ENCODE measurements at places on chromosomes 5 and 9.

- DNase-seq = peak; percentile 22
These were observed 4.3 kb upstream of the IRX4 start for GRCh38 chr5:1886846-1887587.

GRCh38 chr9:125767349-125767748 lies 20.2 kb downstream of the PBX3 start:
- DNase-seq = no peak

DNA sequence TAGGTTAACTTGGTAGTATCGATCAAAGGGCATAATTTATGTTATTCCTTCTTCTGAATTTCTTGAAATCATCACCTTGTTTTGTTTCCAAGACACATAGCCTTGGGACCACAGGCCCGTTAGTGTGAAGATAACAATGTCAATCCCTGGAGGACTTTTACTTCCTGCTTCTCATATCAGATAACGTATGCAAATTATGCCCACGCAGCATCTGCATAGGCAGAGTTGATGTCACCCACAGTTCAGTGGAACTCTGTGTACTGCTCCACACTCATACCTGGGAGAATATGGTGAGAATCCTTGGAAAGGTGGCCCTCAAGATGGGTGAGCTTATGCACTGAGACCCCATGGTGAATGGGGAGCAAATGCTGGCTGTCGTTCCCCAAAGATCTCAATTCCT lies 95.0 kb downstream of the CFAP90 start:
- DNase-seq = no peak

- DNase-seq = no peak
These were observed 753 bp upstream of the STC2 start for GRCh38 chr5:173328844-173329490.

DNA sequence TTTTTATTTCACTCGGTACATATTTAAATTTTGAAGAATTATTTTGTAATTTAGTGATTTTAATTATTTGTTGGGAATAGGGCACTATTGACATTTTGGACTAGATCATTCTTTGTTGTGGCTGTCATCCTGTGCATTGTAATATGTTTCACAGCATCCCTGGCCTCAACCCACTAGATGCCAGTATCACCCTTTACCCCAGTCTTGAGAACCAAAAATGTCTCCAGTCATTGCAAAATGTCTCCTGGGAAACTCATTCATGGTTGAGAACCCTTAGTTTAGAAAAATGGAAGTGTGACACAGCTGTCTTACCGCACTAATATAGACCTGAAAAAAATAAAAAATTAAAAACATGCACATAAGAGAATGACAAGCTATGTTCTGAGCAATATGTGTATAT lies 88.4 kb upstream of the CCDC152 start:
- no peak for DNase-seq

GRCh38 chr9:32502464-32502863 lies 23.5 kb downstream of the RIGI start:
- no peak for DNase-seq

- no peak for DNase-seq
These were observed 156.1 kb downstream of the GHR start for GRCh38 chr5:42579320-42579719.

DNA sequence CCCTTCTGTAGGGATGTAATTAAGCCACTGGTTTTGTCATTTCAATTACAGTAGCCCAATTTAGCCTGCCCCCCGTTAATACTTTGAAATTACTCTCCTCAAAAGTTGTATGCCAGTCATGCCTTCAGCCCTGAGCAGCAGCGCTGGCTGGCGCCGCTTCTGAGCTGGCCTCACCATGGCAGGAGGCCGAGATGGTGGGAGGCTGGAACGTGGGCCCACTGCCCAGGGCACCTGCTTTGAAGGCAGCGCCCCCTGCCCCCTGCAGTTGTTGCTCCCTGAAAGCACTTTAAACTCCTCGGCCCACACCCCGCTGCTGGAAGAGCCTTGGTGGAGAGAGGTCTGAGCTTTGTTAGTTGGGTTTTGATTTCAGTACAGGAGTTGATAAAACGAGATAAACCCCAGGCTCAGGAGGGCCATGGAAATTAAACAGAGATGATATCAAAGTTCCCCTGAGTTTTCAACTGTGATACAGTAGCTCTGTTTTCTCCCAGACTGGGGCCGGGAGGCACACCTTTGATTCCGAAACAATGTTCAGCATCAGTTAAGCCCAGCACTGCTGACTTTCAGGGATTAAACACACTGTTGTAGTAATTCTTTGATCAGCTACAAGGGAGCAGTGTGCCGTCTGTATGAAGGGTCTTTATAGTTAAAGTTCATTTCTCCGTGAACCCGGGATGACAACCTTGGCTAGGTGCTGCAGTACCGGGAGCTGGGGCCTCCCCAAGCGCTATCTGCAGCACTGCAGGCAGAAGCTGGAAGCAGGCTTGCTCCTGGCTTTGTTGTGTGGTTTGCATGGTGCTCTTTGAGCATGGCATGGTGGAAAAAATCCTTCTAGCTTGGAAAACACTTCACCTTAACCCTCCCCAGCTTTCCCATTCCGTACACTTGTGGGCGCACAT lies 9.5 kb downstream of the MVB12B start:
- no peak for DNase-seq

DNA sequence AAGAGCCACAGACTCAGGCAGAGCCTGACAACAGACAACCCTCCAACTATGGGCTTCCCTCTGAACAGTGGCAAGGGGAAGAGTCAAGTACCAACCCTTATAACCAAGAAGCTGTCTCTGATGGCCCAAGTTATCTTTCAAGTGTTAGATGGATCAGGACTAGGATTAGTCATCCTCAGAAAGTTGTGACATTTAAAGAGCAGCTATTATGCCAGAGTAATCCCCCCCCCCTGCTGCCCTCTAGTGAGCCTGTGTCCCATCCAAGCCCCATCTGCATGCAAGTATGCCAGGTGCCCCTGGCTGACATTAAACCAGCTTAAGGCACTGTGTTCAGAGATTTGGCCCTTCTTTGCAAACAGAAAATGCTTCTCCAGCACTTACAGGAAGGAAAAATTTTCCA lies 16.8 kb upstream of the SPATA31D1 start:
- DNase-seq = no peak

DNA sequence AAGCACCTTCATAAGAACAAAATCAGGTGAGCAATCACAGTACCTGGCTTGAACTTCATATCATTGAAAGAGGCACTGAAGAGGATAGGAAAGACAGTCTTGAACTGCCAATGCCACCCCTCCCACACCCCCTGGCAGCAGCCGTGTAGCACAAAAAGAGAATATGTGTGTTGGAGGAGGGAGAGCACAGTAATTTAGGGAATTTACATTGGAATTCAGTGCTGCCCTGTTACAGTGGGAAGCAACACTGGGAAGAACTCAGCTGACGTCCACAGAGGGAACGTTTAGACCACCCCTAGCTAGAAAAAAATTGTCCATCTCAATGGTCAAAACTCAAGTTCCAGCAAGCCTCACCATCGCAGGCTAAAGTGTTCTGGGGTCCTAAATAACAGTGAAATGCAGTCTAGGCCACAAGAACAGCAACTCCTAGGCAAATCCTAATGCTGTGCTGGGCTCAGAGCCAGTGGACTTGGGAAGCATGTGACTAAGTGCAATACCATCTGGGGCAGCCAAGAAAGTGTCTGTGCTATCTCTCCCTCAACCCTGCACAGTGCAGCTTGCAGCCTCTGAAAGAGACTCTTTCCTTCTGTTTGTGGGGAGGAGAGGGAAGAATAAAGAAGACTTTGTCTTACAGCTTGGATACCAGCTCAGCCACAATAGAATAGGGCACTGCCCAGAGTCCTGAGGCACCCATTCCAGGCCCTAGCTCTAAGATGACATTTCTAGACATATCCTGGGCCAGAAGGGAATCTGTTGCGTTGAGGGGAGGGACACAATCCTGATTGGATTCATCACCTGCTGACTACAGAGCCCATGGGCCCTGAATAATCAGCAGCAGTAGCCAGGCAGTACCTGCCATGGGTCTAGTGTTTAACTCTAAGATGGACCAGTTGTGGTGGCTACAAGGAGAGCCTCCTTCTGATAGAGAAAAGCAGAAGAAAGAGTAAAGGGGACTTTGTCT lies 62.1 kb upstream of the VLDLR start:
- DNase-seq = no peak

- DNase-seq = no peak
These were observed at the start of gene GBGT1 for GRCh38 chr9:133163504-133164172. GBGT1 (minus strand) TSS chr9:133163914; CDS start chr9:133162412, 1,502 bp downstream.

DNA sequence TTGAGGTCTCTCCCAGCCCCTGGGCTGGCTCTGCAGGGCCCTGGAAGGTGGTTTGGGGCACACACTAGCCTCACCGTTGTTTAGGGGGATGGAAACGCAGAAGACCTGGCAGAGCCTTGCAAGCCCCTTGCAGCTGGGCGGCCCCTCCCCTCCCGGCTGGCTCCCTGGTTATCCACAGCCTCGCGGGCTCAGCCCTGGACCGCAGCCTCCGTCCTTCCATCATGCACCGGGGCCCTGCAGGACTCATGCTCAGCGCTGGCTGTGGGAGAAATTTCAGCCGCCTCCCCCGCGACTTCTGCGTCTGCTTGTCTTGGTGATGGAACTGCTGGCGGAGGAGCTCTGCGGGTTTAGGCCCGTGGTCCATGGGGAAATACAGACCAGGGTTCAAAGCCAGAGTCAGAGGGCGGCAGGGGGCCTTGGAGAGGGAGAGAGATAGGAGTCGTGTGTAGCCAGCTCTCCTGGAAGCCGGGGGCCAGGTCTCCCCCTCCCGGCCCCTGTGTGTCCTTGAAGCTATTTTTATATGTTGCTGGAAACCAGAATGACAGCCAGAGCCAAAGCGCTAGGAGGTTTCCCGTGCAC lies 75.8 kb upstream of the IER5L start:
- peak; percentile 51 for DNase-seq

- no peak for DNase-seq
These were observed 77.9 kb downstream of the CDH18 start for GRCh38 chr5:19910136-19910535.

- DNase-seq = no peak
These were observed 82.2 kb upstream of the GABRP start for GRCh38 chr5:170701334-170701733.

DNA sequence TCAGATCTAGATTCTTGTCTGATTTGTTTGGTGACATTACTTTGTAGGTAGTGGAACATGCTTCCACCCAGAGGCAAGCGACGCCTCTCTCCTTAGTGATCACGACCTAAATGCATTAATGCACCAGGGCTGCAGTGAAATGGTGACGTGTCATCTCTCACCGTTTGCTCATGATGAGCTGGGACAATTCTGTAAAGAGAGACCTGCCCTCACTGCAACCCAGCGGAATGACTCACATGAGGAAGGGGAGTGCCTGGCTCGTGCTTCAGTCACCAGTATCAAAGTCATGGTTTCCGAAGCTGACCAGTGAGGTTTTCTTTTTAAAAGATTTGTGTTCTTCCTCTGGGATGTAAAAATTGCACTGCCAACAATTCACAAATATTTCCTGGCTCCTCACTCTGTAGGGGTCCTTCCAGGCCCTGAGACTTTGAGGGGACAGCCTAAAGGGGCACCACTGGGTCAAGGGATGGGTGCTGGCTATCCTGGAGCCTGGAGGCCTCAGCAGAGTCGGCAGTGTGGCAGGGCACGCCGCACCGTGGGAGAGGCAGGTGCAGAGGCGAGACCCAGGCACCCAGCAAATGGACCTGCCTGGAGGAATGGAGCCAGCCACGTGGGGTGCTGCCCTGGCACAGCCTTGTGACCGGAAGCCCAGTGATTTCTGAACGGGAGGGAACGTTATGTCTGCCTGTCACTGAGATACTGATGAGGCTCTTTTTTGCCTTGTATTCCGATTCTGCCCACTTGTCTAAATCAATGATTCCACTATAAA lies 17.3 kb downstream of the QSOX2 start:
- no peak for DNase-seq

- no peak for DNase-seq
These were observed 562.8 kb upstream of the C9orf72 start for GRCh38 chr9:28136113-28136512.

DNA sequence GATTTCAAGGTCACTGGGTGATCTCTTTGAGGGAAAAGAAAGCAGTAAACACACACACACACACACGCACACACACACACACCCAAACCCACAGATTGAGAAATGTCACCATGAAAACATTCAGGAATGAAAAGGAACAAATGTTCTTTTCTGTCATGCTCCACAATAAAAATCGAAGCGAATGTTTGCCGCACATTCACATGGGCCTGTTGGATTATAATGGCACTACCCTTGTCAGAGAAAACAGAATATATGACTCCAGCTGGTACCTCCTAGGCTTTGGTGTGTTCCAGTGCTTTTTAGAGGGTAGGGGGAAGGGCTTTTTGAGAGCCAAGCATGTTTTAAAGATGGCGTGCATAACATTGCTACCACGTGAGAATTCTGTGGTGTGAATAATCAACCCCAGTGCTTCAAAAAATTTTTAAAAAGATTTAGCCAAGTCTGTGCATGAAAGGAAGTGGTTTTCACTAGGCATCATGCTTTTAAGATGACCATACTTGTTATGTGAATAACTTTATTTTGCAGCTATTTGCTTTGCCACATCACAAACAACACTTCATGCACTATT lies 120.8 kb upstream of the ZNF608 start:
- DNase-seq = peak; percentile 65

- no peak for DNase-seq
These were observed 84.5 kb downstream of the BRINP1 start for GRCh38 chr9:119284587-119285337.
